ENCODE measurements at places on chromosomes 7 and 10.

DNA sequence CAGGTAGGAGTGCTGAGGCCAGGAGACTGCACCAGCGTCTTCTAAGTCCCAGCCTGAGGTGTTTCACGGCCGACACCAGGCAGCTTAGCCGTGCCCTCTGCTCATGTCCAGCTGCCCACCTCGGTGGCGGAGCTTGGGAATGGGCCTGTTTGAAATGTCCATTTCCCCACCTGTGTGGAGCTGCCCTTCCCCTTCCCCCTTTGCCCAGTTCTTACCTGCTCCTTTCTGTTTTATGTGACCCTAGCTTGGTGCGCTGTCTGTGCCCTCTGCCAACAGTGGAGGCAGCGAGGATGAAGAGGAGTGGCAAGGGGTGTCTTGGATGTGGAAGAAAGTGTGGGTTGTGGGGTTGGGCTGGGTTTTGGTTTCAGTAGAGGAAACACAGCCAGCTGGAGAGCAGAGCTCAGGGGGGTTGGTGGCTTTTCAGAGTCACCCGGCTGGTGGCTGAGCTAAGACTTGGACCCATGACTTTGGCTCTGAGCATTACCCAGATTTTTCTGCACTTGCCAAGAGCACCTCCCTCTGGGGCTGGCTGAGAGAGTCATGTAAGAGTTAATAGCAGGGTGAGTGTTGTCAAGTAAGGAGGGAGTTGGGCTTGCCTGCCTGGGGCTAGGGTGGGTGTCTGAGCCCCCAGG, 37.4 kb downstream of the GBX1 start:
- DNase-seq: no peak

GRCh38 chr7:115356139-115356746, 434.3 kb downstream of the MDFIC start:
- DNase-seq: peak; percentile 12

DNA sequence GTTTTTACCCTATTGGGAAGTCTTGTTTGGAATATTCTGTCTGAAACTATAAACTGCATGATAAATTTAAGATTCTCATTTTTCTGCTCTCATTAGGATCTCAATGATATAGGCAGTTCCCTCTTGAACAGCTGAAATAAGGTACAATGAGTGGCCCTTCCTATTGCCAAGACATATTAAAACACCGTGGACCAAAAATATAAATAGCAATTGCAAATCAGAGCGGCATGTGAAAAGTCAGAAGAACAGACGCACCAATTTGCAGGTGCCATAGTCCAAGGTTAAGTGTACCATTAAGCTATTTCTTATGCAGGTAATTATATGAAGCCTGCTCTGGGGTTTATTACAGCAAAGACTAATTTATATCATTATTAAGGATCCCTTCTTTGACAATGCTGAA, 920.8 kb upstream of the CELF2 start:
- no peak for DNase-seq

DNA sequence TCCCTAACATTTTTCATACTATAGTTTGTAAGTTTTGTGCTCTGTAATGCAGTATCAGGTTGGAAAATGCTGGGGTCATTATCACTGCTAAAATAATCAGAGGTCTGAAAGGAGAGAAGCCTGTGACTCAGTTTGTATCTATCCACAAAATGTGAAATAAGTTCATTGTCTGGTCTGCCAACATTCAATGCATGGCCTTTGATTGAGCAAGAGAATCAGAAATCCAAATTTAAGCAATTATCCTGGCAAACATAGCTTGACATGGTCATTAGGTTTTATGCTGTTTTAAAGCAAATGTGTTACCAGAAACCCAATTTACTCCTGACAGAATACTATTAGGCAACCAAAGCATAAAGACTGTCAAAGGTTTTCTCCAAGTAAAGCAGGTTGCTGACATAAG, 709.7 kb upstream of the SEMA3D start:
- no peak for DNase-seq

DNA sequence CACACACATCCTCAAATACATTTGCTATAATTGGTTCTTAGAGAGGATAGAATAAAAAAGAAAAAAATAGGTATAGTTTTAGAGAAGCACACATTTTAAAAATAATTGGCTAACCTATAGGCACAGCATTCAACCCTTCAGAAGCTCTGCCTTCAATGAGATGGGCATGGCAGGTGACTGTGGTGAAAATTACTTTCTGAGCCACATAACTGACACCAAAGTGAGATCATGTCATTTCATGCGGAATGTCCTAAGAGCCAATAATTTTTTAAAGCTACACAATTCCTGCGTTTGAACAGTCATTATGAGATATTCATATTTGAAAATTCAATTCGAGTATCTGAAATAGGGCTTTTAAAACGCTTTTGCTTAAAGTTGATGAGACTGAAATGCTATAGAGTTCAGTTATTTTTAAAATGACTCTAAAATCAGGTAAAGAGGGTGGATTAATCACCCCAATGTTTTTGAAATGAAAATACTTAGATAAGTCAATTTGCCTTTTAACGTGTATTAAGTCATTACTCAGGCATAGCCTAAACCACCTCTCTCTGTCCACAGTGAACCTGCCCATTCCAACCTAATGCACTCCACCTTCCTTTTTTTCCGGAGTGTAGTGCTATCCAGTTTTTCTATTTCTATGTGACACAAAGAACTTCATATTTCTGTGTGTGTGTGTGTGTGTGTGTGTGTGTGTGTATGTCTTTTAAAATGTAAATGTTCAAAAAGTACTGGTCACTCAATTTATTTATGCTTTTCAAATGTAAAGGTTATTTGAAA, 6.1 kb downstream of the RELN start:
- no peak for DNase-seq

DNA sequence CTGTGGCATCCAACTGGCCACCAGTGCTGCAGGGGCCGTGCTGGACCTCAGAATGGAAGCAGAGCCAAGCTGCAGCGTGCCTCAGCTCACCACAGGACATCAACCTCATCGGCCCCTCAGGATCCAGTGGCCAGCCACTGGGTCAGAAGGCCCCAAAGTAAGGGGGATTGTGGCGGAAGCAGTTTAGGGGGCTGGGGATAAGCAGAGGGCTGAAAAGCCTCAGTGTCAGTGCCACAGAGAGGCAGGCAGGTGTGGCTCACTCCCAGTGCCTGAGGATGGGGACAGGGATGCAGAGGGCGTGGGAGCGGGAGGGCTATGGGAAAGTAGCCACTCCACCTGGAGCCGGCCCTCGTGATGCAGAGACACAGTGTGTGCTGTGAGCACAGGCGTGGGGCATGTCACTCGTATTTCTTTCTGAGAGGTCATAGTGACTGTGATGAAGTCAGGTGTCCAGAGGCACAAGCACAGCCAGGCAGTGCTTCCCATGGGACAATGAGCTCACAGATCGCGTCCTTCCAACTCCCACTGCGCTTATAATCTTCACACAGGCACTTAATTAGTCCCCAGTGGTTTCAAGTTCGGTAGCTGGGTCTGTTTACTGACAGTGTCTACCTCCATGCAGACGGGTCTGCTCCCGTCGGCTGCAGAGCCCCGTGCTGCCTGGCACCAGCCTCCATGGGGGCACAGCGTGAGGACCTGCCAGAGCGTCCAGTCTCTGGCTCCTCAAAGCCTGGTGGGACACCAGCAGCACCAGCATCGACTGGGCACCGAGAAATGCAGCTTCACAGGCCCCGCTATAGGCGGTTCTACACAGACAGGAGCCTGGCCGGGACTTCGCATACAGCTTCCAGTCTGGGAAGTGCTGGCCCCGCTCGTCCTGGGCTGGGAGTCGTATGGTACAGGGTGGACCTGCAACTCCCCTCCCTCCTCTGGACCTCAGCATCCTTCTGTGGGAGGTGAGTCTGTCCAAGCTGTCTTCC, 42.9 kb upstream of the CNPY1 start:
- no peak for DNase-seq

DNA sequence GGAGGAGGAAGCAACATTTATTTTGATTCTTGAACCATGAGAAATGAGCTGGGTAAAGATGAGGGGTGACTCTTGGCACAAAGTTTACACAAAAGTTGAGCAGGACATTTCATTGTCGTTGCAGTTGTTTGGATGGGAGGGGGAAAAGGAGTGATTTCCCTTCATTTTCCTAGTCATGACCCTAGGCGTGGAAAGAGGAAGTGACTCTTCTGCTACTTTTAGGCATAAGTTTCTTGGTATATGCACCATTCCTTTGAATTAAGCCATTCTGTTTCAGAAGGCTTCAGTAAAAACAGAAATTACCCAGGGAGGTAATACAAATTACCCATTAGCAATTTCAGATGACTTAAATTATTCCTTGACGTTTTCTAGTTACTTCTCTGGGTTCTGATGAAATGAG, 113.9 kb upstream of the FAM171A1 start:
- no peak for DNase-seq

All from HEK293T (cell line).